ENCODE measurements at places on chromosomes 6 and 20.

GRCh38 chr20:62193079-62194025 is 10.5 kb downstream of the MTG2 start:
- DNase-seq, result no peak

DNA sequence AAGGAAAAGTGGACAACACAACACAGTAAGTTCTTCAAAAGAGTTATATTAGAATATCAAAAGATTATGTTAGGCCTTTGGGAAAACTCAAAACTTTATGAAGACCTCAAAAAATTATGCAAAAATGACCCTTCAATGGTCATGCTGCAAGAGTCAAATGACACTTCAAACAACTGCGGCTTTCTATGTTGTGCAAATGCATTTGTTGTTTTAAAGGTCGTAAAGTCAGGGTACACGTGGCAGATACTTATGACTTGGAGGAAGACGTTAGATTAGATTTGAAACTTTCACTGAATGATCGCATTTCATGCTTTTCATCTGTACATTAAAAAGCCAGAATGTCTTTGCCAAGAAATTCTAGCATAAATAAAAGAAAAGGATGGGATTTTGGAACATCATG is 31.4 kb downstream of the BCAS1 start:
- no peak for DNase-seq

DNA sequence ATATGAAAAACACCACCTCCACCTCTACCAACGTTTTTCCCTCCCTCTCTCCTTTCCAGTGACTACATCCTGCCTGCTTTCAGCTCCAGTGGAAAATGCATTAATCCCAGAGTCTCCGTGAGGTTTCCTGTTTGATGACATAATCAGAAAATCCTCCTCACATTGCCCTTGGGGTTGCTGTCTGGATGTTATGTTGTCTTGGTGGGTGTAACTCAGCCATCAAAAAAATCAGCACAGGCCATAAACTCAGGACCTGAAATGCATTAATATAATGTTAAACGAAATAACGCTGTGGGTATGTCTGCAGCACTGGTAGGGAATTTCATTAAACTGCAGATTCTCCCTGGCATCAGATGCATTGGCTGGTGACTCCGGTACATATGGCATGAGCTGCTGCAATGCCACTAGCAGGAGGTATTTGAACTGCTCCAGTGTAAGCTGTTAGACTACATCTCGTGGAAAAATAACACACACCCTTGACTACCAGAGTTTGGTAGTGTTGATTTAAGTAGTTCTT is 297.8 kb downstream of the PRL start:
- no peak for DNase-seq

DNA sequence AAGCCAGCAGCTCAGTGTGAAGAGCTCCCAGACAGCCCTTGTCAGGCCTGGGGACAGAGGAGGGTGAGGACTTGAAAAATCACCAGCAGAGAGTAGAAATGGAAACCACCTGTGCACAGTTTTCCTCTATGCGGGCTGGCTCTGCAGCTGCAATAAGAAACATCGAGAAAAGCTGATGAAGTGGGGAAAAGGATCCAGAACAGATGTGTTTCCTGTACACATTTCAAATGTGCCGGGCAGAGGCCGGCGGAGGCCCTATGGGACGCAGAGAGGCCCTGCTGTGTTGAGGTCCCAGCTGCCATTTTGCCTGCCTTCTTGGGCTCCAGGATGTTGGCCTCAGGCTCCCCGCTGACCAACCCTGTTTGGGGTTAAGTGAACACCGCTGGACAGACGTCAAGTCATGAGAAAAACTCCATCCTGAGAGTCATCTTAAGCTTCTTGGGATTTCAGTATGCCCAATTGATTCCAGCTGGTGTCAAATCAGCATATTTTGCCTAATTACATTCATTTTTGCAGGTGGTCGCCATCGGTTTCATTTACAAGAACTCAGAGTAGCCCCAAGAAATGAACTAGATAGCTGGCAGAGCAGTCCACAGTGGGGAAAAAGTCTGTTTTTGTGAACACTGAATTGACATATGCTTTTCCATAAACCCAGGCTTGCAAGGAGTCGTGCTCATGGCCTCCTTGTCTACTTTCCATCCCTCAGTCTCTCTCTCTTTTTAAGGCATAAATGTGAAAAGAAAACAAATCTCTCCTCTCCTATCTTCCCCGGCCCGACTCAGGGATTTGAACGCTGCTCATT is 150.4 kb upstream of the PHACTR3 start:
- no peak for DNase-seq

DNA sequence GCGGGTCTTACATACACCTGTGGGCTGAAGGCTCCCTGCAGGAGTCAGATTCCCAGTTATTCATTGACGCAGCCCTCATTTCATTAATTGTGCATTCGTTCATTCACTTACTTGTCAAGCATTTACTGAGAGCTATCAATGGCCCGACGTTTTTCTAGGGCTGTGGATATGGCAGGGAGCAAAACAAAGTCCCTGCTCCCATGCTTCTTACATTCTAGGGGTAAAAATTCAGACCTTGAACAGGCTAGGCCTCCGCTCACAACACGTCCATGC is 369 bp upstream of the NSFL1C start:
- DNase-seq, result no peak

- no peak for DNase-seq
Observed at GRCh38 chr6:167825332-167826229, 1.1 kb upstream of the AFDN start.

GRCh38 chr6:89321131-89321970 is 6.3 kb upstream of the GABRR2 start:
- no peak for DNase-seq

- DNase-seq, result no peak
Observed at GRCh38 chr6:7131390-7131789, 23.6 kb downstream of the RREB1 start.

- no peak for DNase-seq
Observed at GRCh38 chr6:147384029-147384428, 124.5 kb upstream of the SAMD5 start.

DNA sequence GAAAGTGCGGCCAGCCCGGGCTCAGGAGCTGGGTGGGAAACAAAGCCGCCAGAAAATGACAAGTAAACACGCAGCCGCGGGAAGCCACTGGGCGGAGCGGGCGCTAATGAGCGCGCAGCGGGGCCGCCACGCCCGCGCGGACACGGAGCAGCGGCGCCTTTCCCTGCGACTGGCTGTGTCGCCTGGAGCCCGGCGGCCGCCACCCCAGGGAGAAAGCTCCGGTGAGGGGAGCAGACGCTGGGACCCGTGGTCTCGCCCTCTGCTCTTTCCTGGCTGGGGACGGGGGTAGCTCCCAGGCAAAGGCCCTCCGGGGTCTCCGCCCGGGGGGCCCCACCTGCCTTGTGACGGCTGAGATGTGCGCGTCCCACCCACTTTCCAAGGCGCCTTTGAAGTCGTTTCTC is 54.9 kb downstream of the PRR18 start:
- DNase-seq, result no peak

- no peak for DNase-seq
Observed at GRCh38 chr20:57868310-57868709, 158.5 kb upstream of the PMEPA1 start.

- no peak for DNase-seq
Observed at GRCh38 chr20:60131375-60131774, 173.2 kb downstream of the CDH26 start.

- DNase-seq, result no peak
Observed at GRCh38 chr6:169240591-169241390, 12.9 kb downstream of the THBS2 start.

GRCh38 chr6:16991981-16992629 is 109.7 kb upstream of the STMND1 start:
- DNase-seq, result no peak

- DNase-seq, result no peak
Observed at GRCh38 chr6:81144346-81144745, 608.1 kb downstream of the TENT5A start.

DNA sequence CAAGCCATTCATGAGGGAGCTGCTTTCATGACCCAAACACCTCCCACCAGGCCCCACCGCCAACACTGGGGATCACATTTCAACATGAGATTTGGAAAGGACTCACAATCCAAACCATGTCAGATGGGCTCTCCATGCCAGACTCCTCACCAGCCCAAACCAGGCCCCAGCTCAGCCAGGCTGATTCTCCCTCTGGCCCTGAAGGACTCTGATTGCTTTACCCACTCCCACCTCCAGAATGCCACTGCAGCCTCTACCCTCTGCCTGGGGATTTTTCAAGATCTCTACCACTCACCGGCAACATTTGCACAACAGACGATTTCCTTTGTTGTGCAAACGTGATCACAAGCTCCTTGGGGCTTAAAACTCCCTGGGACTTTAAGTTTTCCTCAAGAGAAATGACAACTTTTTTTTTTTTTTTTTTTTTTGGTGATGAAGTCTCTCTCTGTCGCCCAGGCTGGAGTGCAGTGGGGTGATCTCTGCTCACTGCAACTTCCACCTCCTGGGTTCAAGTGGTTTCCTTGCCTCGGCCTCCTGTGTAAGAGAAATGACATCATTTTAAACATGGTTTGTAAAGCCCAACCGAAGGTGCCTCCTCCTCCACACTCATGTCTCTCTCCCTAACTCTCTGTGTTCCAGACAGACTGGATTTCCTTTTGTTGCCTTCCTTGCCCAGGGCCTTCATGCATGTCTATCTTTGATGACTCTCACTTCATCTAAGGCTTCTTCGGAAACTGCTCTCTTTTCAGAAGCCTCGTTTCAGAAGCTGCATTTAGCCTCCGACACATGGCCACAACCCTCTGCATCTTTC is 147.0 kb downstream of the CDH26 start:
- no peak for DNase-seq

- DNase-seq, result no peak
Observed at GRCh38 chr6:138811866-138812265, 16.0 kb downstream of the ECT2L start.

DNA sequence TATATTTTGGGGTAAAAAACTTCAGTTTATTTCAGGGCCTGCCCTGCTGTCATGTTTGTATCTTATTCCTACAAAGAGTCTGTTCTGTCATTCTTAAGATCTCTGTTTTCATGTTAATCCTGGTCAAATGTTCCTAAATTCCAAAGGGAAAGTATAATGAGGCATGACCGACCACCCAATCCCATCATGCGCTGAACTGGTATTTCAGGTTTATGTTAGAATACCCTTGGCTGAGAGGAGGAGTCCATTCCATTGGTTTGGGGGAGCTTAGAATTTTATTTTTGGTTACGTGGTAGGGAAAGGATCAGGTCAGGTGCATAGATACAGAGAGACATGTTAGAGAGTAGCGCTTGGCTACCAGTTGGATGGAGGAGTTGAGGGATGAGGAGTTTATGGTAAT is 25.7 kb downstream of the CFAP61 start:
- DNase-seq, result no peak

DNA sequence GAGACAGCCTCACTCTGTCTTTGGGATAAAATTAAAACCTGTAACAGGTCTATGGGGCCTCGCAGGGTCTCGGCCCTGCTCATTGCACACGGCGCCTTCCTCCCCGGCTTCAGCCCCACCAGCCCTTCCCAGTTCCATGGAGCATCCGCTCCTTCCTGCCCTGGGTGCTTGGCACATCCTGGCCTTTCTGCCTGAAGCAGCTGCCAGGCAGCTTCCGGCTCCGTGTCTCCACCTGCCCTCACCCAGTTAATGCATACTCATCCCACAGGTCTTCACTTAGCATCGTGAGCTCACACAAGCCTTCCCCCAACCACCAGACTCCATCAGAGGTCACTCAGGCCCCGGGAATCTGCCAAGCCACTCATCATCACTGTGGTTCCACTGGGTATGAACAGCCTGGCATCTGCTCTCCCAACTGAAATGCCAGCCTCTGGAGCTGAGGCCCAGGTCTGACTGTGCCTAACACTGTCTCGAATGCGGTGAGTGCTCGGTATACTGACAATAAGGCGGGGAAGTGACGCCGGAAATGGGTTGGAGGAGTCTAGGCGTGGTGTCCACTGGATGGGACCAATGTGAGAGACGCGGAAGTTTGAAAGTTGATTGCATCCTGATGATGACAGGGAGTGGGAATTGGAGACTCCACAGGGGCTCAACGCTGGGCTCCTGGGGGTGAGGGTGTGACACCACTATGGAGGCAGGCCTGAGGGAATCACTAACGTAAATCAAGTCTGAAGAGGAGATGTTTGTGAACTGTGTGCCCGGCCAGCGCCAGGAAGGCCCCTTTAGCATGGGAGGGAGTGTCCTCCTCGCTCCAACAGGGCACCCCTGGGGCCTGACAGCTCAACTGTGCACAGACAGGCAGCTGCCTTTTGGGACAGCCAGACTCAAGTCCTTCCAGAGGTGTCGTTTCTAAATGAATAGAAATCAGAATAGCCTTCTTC is 245.8 kb downstream of the TTLL2 start:
- no peak for DNase-seq

DNA sequence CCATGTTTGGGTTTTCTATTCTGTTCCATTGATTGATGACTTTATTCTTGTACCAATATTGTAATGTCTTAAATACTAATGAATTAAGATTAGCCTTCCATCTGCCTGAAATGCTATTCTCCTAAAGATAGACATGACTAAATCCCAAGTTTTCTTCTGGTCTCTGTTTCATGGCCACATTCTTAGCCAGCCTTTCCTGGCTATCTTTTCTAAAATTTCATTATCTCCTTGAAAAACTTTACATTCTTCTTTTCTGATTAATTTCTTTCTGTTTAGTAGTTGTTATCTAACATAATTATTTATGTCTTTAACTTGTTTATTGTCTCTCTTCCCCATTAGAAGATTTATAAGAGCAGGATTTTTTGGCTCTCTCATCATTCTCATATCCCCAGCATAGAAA is 4.4 kb upstream of the PRIM2 start:
- DNase-seq, result no peak

DNA sequence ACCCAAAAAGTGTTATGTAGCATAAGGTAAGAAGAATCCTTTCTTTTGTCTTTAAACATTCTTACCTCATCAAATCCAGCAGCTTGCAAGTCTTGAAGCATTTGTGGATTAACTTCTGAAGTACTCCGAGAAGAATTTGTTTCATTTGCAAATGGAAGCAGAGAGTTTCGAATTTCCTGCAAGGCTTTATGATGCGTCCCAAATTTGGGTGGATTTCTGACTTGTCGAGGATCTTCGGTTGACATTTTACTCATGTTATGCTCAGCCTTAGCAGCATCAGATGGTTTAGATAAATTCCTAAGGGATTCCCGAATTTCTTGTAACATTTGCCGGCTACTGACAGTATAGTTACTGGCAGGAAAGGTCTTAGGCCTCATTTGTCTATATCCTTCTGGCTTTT is 16.2 kb downstream of the LATS1 start:
- DNase-seq, result no peak

- no peak for DNase-seq
Observed at GRCh38 chr20:41174373-41174772, 37.0 kb downstream of the PLCG1 start.

DNA sequence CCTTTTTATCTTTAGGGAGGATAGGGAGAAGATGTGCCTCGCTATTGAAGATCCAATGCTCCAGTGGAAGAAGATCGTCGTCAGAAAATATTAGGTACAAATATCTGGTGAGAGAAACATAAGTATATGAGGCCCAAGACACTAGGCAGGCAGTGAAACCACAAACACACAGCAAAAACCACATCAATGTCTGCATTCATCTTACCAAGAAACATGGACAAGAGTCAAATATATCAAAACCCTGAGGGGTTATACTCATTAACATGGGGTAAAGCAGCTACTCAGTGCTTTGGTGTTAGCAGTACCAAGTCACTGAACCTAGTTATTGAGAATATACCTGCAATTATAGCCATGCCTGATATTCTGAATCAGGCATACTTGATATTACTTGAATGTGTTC is 101.4 kb upstream of the FAM184A start:
- no peak for DNase-seq

- DNase-seq, result no peak
Observed at GRCh38 chr20:56004007-56004406, 1.3 kb downstream of the CBLN4 start.

All from stimulated activated CD4-positive, alpha-beta T cell treated with anti-CD3 and anti-CD28 coated beads, TNF-alpha, amount 100 ng/mL, for 1 hour (primary cell).